Smooth muscle cell of trachea (primary cell): ENCODE measurements at places on chromosomes 7 and 10. TPM values are rescaled to one million over a fixed set of nuclear protein-coding genes. Genes with fewer than 3 reads are reported as not detected.

Gene MACROH2A2
- 11.4 and 12.2 TPM in 2 replicates for total RNA-seq

Gene OR2A42
- total RNA-seq: 0.15 TPM in 1 of 2 replicates, not detected in the other

Gene SPDYE5
- not detected in 2 replicates for total RNA-seq

Gene NDUFB2
- 69.1 and 170 TPM in 2 replicates for total RNA-seq

Gene KIAA1549
- 0.44 and 0.99 TPM in 2 replicates for total RNA-seq

Gene STAG3
- total RNA-seq: 0.66 and 1.6 TPM in 2 replicates

Gene SP8
- total RNA-seq: not detected in 2 replicates

Gene ANKRD16
- total RNA-seq: 8.4 and 12.9 TPM in 2 replicates
